ENCODE measurements at places on chromosomes 2 and 18.

GRCh38 chr18:45566025-45566740 lies 49.1 kb upstream of the SLC14A2 start:
- DNase-seq: no peak

GRCh38 chr2:161030260-161031063 lies 129.8 kb upstream of the TANK start:
- DNase-seq: no peak

DNA sequence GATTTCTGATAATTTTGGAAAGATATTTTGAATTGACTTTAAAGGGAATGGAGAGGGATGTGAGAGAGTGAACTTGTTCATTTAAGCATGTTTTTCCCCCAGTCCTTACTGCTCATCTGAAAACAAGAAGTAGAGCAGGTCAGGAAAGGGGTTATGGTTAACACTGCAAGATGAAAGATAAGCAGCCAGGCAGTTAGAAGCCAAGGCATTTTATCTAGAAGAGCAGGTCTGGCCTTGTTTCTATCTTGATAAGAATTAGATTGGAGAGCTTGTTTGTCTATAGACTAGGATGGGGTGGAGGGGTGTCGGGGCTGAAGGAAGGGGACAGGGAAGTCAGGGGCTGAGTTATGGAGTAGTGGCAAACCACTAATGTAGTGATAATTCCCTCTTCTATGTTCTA lies 171.6 kb downstream of the IKZF2 start:
- no peak for DNase-seq

GRCh38 chr2:22273853-22274252 lies 1111.1 kb upstream of the KLHL29 start:
- no peak for DNase-seq

DNA sequence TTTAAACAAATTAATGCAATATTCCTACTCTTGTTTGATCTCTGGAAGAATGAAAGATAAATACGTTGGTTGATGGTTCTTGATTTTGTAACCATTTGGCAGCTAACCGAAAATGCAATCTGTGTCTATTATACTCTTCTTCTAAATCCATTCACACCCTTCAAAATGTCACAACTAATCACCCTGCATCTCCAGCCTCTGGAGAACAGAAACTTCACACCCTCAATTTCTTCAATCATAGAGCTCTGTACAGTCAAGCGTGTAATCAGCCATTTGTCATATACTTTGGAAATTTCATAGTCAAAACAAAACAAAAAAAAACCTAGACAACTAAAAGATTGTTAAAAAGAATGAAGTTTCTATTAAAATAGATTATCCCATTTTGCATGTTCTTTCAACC lies 1482.3 kb upstream of the LRRTM1 start:
- no peak for DNase-seq

DNA sequence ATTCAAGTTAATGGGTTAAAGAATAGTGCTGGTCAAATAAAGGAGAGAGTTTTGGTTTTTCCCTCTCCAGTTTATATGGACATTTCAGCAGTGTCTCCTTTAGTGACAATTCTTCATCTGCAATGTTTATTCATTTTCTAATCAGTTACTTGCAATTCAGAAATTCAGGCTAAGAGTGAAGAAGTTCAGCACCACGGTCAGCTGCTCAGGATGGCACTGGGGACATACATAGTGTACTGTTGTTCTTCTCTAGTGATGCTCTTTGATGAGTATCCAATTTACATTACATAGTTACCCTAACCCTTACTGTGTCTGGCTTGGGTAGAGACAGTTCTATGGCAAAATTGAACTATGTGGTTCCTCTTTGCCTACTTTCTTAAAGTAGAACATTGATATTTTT lies 412.7 kb downstream of the CNTNAP5 start:
- no peak for DNase-seq

DNA sequence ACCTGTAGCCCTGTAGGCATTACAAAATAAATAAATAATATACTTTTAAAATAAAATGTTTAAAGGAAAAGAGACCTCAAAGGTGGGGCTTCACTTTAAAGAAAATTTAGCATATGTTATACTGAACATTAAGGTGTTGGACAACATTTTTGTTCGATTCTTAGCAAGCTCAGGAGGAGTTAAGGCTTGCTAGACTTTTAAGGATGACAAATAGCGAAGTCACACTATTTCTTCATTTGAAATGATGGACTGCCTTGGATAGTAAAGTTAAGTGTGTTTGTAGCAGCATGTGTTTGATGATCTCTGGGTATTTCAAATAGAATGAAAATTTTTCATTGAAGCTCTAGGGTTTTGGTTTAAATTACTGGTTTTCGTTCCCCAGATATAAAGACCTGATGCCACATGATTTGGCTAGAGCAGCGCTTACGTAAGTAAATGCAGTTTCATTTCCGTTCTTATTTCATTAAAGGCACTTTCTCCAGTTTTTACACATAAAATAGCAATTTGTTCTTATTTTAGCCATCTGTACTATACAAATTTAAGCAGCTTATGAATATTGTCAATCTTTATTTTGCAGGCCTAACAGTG lies 24.9 kb downstream of the HADHB start:
- DNase-seq: peak; percentile 36

GRCh38 chr2:62296034-62296831 lies 100.3 kb downstream of the B3GNT2 start:
- no peak for DNase-seq

- DNase-seq: no peak
Measured at GRCh38 chr2:28413152-28413898, 20.7 kb downstream of the FOSL2 start.

GRCh38 chr2:18903750-18904149 lies 314.4 kb upstream of the NT5C1B start:
- DNase-seq: peak; percentile 27
